ENCODE measurements at places on chromosomes 5 and 9. TPM values are rescaled to one million over a fixed set of nuclear protein-coding genes. Genes with fewer than 3 reads are reported as not detected.

DNA sequence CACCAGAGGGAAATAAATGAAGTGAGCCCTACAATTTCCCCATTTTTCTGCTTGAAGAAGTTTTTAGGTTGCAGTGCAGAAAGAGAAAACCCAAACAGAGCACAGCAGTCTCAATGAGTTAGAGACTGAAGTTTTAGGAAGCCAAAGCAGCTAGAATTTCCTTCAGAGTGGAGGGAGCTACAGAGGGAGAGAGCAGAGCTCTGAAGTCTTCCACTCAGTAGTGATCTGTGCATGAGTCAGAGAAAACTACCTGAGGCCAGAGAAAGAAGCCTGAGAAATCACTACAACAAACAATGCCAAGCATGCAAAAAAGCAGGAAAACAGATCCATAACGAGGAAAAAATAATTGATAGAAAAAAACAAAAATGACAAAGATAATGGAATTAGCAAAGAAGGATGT lies 17.9 kb upstream of the NDUFB6 start:
- no peaks in the 10 kb centered on the region for H3K4me1 ChIP-seq
- no peak for DNase-seq
- H3K27ac ChIP-seq: no peak overlapping the region
- no peaks in the 10 kb centered on the region for H3K36me3 ChIP-seq
- no peak overlapping the region for H3K4me3 ChIP-seq

TAF11L5 gene
- not detected for total RNA-seq

- H3K4me3 ChIP-seq: no peak overlapping the region
- no peak overlapping the region for H3K27ac ChIP-seq
- no peak for DNase-seq
- no peaks in the 10 kb centered on the region for H3K4me1 ChIP-seq
- no peaks in the 10 kb centered on the region for H3K36me3 ChIP-seq
These were observed 70.3 kb upstream of the SH3PXD2B start for GRCh38 chr5:172524573-172525021.

GARIN3 gene
- total RNA-seq: not detected

- no peaks in the 10 kb centered on the region for H3K36me3 ChIP-seq
- H3K4me3 ChIP-seq: no peak overlapping the region
These were observed 108.6 kb upstream of the CDKN2B start for GRCh38 chr9:22117511-22118384.

DNA sequence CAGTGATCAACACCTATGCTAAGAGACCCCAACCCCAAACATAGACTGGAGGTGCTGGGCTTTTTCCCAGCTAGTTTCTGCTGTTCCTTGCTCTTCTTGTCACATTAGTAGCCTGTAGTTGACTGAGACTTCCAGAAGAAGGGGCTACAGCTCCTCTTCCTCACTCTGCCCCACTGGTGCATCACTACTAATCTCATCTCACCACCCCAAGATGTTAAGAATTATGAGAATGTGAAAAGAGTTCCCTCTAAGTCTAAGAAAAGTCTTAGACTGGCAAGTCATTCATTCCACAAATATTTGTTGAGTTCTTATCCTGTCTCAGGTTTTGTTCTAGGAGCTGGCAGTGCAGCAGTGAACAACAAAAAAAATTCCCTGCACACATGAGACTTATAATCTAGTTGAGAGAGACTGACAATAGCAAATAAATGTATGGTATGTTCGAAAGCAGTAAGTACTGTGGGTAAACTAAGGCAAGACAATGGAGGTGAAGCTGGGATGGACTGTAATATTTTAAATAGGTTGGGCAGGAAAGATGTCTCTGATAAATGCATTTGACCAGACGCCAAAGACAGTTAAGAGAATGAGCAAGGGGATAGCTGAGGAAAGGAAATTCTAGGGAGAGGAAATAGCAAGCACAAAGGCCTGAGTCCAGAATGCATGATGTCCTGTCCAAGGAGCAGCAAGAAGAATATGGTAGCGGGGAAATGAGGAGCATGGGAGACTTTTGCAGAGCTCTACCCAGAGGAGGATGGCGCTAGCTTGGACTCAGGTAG lies 92.3 kb downstream of the PTCD2 start:
- H3K27me3 ChIP-seq: no peaks in the 10 kb centered on the region
- no peak overlapping the region for H3K4me3 ChIP-seq
- no peak overlapping the region for H3K27ac ChIP-seq
- H3K36me3 ChIP-seq: no peaks in the 10 kb centered on the region

TAF11L7 gene
- total RNA-seq: not detected

CCL28 gene
- 2.0 TPM for total RNA-seq

CCDC127 gene
- total RNA-seq: 3.9 TPM

DNA sequence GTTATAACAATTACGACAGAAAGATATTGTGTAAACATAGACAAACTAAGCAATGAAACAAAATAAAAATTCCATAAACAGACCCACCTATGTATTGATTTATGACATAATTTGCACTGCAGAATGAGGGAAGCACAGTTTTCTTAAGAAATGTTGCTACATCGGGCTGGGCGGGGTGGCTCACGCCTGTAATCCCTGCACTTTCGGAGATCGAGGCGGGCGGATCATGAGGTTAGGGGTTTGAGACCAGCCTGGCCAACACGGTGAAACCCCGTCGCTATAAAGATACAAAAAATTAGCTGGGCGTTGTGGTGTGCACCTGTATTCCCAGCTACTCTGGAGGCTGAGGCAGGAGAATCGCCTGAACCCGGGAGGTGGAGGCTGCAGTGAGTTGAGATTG lies 1344.4 kb upstream of the WWC1 start:
- DNase-seq: no peak
- no peak overlapping the region for H3K27ac ChIP-seq
- H3K4me3 ChIP-seq: no peak overlapping the region
- H3K36me3 ChIP-seq: no peaks in the 10 kb centered on the region
- H3K4me1 ChIP-seq: no peaks in the 10 kb centered on the region

DNA sequence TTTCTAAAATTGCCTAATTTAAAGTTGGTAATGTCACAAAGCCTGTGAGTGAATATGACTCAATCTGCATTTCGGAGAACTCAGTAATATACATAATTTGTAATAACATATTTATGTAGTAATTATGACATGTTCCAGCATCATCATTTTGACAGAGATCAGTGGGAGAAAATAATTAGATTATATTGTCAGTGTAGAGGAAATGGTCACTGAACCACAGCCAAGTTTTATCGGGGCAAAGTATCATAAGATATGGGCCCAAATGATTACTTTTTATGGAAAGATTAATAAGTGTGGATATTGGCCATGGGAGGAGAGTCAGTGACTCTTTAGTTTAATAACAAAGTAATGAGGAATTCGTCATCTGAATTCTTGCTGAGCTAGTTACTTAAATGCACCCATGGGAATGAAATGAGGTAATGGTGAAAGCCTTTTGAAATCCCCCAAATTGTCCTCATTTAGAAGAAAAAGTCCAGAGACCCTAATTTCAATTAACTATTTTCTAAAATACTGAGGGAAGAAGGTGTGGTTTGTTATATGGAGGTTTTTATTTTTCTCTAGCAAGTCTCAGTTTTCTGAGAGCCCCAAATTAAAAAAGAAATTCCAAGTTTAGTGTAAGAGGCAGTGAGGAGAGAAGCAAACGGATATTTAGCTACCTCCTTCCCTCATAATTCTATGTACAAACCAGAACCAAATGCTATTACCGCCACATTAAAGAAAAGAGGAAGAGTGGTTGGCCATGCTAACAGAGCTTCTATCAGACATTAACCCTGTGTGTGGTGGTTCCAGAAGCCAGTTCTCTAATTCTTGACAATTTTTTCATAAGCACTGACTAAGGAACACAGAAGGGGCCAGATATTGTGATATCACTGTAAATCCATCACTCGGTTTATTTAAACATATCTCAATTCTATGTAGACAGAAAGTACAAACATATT lies 37.7 kb upstream of the MRPS30 start:
- no peaks in the 10 kb centered on the region for H3K36me3 ChIP-seq
- no peaks in the 10 kb centered on the region for H3K4me1 ChIP-seq
- no peak for DNase-seq
- H3K27ac ChIP-seq: no peak overlapping the region
- no peaks in the 10 kb centered on the region for H3K27me3 ChIP-seq

GRCh38 chr5:159904874-159905273 lies 11.4 kb upstream of the ADRA1B start:
- H3K4me1 ChIP-seq: no peaks in the 10 kb centered on the region
- no peak overlapping the region for H3K4me3 ChIP-seq
- H3K36me3 ChIP-seq: no peaks in the 10 kb centered on the region
- peaks cover 2% of the 10 kb centered on the region for H3K27me3 ChIP-seq
- no peak for DNase-seq

- no peaks in the 10 kb centered on the region for H3K27me3 ChIP-seq
- no peak overlapping the region for H3K27ac ChIP-seq
- H3K4me3 ChIP-seq: no peak overlapping the region
- DNase-seq: no peak
- H3K4me1 ChIP-seq: peaks cover 11% of the 10 kb centered on the region
These were observed 37.7 kb downstream of the C5orf15 start for GRCh38 chr5:133930813-133931090.

CBY3 gene
- total RNA-seq: 0.19 TPM

DNA sequence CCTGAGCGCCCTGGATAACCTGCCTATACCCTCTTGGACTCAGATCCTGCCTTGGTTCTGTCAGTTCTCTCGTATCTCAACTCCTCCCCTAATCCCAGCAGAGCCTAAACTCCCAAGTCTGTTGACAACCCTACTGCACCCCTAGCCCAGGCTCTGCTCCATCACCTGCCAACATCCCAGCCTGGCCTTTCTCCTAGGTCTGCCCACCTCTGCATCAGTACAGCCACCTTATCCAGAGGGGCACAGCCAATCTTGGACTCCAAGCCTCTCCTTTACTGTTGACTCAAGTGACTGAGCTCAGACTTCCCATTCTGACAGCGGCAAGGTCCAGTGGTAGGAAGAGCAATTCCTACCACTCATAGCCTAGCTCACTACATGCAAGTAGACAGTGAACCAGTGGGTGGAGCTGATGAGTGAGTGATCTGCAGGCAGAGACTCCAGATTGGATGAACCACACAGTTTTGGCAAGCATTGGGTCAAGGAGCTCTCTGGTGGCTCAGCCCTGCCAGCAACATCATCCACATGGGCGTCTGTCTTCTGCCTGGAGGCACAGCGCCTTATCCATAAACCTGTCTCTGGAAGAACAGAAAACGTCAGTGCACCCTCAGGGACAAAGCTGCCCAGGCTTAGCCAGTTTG lies 26.5 kb downstream of the TRMO start:
- H3K4me3 ChIP-seq: no peak overlapping the region
- DNase-seq: no peak
- no peaks in the 10 kb centered on the region for H3K27me3 ChIP-seq
- H3K36me3 ChIP-seq: peaks cover 15% of the 10 kb centered on the region
- H3K4me1 ChIP-seq: no peaks in the 10 kb centered on the region

DNA sequence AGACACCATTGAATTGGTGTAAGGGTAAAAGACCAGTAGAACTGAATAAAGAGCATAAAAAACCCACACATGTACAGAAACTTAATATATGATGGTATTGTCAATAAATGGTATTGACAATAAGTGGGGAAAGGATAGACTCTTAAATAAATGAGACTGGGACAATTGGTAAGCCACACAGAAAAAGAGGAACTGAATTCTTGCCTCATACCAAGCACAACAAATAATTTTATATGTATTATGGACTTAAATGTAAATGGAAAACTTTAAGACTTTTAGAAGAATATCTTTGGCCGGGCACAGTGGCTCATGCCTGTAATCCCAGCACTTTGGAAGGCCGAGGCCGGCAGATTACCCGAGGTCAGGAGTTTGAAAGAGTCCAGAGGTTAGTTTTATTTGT lies 37.9 kb upstream of the PPP2CA start:
- H3K27me3 ChIP-seq: no peaks in the 10 kb centered on the region
- no peak overlapping the region for H3K4me3 ChIP-seq
- DNase-seq: no peak
- H3K36me3 ChIP-seq: no peaks in the 10 kb centered on the region
- H3K27ac ChIP-seq: no peak overlapping the region
- H3K4me1 ChIP-seq: no peaks in the 10 kb centered on the region

GRCh38 chr9:136090768-136091581 lies 4.1 kb downstream of the NACC2 start:
- peaks cover 64% of the 10 kb centered on the region for H3K27me3 ChIP-seq
- no peak overlapping the region for H3K27ac ChIP-seq
- H3K4me3 ChIP-seq: no peak overlapping the region
- no peak for DNase-seq
- no peaks in the 10 kb centered on the region for H3K36me3 ChIP-seq
- H3K4me1 ChIP-seq: peaks cover 13% of the 10 kb centered on the region

SPINK4 gene
- total RNA-seq: 0.38 TPM

VCAN gene
- total RNA-seq: 15.0 TPM

PPIC gene
- total RNA-seq: 4.2 TPM

- H3K27ac ChIP-seq: no peak overlapping the region
- DNase-seq: no peak
- H3K4me1 ChIP-seq: no peaks in the 10 kb centered on the region
- H3K36me3 ChIP-seq: no peaks in the 10 kb centered on the region
- H3K27me3 ChIP-seq: peaks cover 5% of the 10 kb centered on the region
These were observed 50.9 kb upstream of the PHYKPL start for GRCh38 chr5:178283520-178283919.
